Common myeloid progenitor, CD34-positive (primary cell): ENCODE measurements at places on chromosomes 2 and 18.

DNA sequence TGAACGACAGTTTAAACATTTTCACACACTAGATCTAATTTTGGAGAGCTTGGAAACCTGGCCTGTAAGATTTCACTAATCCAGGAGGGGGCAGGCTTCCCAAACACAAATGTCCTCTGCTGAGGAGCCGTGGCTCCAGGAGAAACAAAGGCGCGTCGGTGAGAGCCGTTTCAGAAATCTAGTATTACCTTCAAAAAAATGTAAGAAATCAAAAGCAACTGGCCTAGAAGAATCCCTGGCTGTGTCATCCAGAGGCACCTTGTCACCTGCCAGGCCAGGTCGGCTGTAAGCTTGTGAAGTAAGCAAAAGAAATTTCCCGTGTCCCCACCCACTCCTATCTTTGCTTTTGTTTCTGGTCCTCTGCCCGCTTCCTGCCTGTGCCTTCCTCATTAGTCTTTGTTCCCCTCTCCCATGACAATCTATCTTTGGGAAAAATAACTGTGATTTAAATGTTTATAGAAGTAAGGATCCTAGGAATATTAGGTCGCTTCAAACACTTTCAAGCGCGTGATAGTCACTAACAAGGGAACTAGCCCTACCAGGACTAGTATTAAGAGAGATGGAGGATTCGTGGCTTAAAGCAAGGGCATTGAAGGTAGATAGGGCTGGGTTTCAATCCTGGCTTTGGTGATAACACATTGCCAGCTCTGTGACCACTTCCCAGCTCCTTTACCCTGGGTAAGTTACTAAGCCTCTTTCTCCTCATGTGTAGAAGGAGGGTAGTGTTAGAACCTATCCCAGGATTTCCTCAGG lies 99.5 kb upstream of the STK39 start:
- H3K4me1 ChIP-seq = no peaks in the 10 kb centered on the region
- DNase-seq = peak; percentile 80
- no peak overlapping the region for H3K27ac ChIP-seq
- H3K27me3 ChIP-seq = no peaks in the 10 kb centered on the region
- H3K4me3 ChIP-seq = peak overlapping the region; percentile 67

GRCh38 chr2:131588152-131588873 lies 60.6 kb downstream of the CCDC74A start:
- H3K27me3 ChIP-seq = peaks cover 2% of the 10 kb centered on the region
- H3K27ac ChIP-seq = no peak overlapping the region
- no peak overlapping the region for H3K4me3 ChIP-seq
- no peaks in the 10 kb centered on the region for H3K36me3 ChIP-seq

- H3K4me1 ChIP-seq = no peaks in the 10 kb centered on the region
- H3K36me3 ChIP-seq = peaks cover 17% of the 10 kb centered on the region
- no peak overlapping the region for H3K27ac ChIP-seq
- no peak overlapping the region for H3K4me3 ChIP-seq
- no peak for DNase-seq
Observed at GRCh38 chr2:36886664-36887063, 79.7 kb downstream of the STRN start.

DNA sequence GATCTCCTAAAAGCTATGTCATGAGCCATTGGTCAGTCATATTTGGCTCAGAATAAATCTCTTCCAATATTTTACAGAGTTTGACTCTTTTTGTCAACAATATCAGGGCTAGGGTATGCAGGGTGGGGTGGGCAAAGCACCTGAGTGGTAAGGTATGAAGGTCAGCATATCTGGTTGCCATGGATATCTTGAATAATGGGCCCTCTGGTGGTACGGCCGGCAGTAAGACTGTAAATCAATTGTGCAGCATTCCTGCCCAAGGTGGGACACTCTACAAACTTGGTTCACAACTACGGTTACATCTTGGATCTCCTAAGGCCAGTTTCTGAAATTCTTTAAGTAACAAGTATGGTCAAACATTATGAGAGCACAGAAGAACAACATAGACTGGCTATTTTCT lies 119.6 kb downstream of the SPOPL start:
- H3K27ac ChIP-seq = no peak overlapping the region
- H3K36me3 ChIP-seq = no peaks in the 10 kb centered on the region
- no peaks in the 10 kb centered on the region for H3K27me3 ChIP-seq
- DNase-seq = no peak
- peaks cover 12% of the 10 kb centered on the region for H3K4me1 ChIP-seq

DNA sequence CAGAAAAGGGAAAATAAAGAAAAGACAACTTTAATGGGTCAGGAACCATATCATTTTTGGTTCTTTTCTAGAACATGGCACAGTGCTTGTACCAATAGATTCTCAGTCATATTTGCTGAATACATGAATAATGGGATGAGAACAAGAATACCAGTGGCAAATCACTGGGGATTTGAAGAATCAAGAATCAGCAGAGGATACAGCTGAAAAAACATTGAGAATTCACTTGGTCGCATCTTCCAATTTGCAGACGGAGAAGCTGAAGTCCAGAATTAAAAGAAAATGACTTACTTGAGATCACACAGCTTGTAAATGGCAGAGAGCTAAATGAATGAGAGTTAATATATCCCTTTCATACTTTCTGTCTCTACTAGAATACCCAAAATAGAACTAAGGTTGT lies 362.2 kb downstream of the RAD51AP2 start:
- no peak overlapping the region for H3K27ac ChIP-seq
- no peak for DNase-seq
- H3K4me1 ChIP-seq = peaks cover 3% of the 10 kb centered on the region
- no peaks in the 10 kb centered on the region for H3K36me3 ChIP-seq

- no peak overlapping the region for H3K27ac ChIP-seq
- H3K4me1 ChIP-seq = no peaks in the 10 kb centered on the region
- no peaks in the 10 kb centered on the region for H3K36me3 ChIP-seq
Observed at GRCh38 chr18:63603772-63604171, 16.6 kb downstream of the SERPINB13 start.

- DNase-seq = no peak
- H3K4me3 ChIP-seq = no peak overlapping the region
- H3K27me3 ChIP-seq = no peaks in the 10 kb centered on the region
- peaks cover 16% of the 10 kb centered on the region for H3K36me3 ChIP-seq
Observed at GRCh38 chr18:51044928-51045585, 15.0 kb downstream of the SMAD4 start.

GRCh38 chr2:58195662-58196061 lies 45.5 kb downstream of the FANCL start:
- no peak for DNase-seq
- no peaks in the 10 kb centered on the region for H3K4me1 ChIP-seq
- H3K36me3 ChIP-seq = peaks cover 19% of the 10 kb centered on the region
- H3K27me3 ChIP-seq = no peaks in the 10 kb centered on the region
- H3K27ac ChIP-seq = no peak overlapping the region
- no peak overlapping the region for H3K4me3 ChIP-seq

DNA sequence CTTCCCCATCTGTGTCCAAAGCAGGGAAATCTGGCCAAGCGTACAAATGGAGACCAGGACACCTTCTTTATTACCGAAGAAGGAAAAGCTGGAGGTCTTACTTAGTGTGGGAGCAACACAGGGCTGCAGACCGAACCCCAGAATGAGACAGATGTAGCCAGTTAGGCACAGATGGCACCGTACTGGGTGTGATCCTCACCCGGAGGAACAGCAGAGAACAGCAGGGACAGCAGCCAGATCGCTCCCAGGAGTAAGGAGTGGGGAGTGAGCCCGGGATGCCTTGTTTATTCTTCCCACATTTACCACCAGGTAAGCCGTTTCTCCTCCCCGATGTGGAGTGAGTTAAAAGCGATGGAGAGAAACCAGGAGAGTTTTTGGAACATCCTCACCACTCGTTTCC lies 150.7 kb upstream of the SPRED2 start:
- H3K36me3 ChIP-seq = no peaks in the 10 kb centered on the region
- no peaks in the 10 kb centered on the region for H3K4me1 ChIP-seq
- H3K27ac ChIP-seq = no peak overlapping the region
- H3K4me3 ChIP-seq = no peak overlapping the region
- no peaks in the 10 kb centered on the region for H3K27me3 ChIP-seq

DNA sequence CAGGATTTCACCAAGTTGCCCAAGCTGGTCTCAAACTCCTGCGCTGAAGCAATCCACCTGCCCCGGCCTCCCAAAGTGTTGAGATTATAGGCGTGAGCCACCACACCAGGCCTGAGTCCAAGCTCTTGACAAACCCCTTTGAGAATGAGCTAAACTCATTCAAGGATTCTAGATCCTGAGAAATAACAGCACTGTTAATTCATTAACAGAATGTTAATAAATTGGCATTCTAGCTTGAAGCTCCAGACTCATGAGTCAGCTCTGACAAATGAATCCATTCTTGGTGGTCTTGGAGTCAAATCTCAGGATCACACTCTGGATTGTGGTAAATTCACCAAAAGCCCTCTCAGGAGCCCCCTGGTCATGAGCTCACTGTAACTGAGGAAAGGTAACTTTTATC lies 1.8 kb downstream of the NARS1 start:
- no peaks in the 10 kb centered on the region for H3K27me3 ChIP-seq
- no peak overlapping the region for H3K4me3 ChIP-seq
- peaks cover 3% of the 10 kb centered on the region for H3K4me1 ChIP-seq
- peak overlapping the region; percentile 93 for H3K27ac ChIP-seq

- H3K27ac ChIP-seq = no peak overlapping the region
- H3K4me1 ChIP-seq = no peaks in the 10 kb centered on the region
- DNase-seq = no peak
- H3K36me3 ChIP-seq = no peaks in the 10 kb centered on the region
- no peaks in the 10 kb centered on the region for H3K27me3 ChIP-seq
- no peak overlapping the region for H3K4me3 ChIP-seq
Observed at GRCh38 chr2:147559070-147559725, 285.6 kb upstream of the ACVR2A start.

GRCh38 chr2:235850771-235851551 lies 317.2 kb downstream of the GBX2 start:
- no peaks in the 10 kb centered on the region for H3K4me1 ChIP-seq
- H3K36me3 ChIP-seq = no peaks in the 10 kb centered on the region
- H3K4me3 ChIP-seq = no peak overlapping the region
- H3K27ac ChIP-seq = no peak overlapping the region

GRCh38 chr18:32919799-32920198 lies 147.0 kb upstream of the KLHL14 start:
- no peak overlapping the region for H3K27ac ChIP-seq
- H3K27me3 ChIP-seq = peaks cover 11% of the 10 kb centered on the region
- H3K36me3 ChIP-seq = no peaks in the 10 kb centered on the region
- peak; percentile 79 for DNase-seq
- peaks cover 9% of the 10 kb centered on the region for H3K4me1 ChIP-seq
- no peak overlapping the region for H3K4me3 ChIP-seq

DNA sequence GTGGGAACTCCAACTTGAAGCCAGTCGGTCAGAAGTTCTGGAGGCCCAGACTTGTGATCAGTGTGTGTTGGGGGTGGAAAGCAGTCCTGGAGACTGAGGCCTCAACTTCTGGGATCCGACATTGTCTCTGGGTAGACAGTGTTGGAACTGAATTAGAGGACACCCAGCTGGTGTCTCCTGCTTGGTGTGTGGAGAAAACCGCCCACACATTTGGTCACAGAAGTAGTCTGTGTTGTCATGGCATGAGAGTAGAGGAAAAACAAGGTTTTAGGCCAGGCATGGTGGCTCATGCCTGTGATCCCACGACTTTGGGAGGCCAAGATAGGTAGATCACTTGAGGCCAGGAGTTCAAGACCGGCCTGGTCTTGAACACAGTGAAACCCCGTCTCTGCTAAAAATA lies 51.5 kb downstream of the PUM2 start:
- H3K36me3 ChIP-seq = peaks cover 17% of the 10 kb centered on the region
- no peak overlapping the region for H3K27ac ChIP-seq

DNA sequence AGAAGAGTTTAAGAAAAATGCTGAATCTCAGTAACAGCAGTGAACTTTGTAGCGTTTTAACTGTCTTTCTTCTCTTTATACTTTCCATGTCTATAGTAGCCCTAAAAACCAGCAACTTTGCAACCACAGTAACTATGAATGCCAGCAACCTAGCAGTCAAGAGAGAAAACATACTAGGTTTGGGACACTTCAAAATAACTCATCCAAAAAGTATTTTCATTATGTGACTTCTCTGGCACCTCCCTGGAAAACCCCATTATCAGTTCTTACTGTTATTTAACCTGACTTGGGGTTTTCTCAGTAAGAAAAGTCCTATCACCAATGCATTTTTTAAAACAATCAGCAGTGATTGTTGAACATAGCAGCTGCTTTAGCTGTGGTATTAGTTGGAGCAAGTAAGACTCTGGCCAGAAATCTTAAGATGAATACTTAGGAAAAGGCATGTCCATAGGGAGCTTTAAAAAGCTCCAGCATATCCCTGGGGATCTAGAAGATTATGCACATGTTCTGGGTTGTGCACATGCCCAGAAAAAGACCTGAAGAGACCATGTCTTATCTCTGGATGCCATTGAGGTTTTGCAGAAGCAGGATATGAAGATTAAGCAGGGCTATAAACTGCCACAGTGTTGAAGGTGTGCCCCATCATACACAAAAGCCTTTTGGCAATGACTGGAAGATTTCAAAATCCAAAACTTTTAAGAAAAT lies 411.3 kb downstream of the CMPK2 start:
- no peaks in the 10 kb centered on the region for H3K27me3 ChIP-seq
- no peak overlapping the region for H3K4me3 ChIP-seq
- no peaks in the 10 kb centered on the region for H3K4me1 ChIP-seq
- no peaks in the 10 kb centered on the region for H3K36me3 ChIP-seq
- no peak for DNase-seq

- H3K4me3 ChIP-seq = no peak overlapping the region
- H3K36me3 ChIP-seq = peaks cover 2% of the 10 kb centered on the region
- no peaks in the 10 kb centered on the region for H3K4me1 ChIP-seq
- H3K27me3 ChIP-seq = no peaks in the 10 kb centered on the region
- H3K27ac ChIP-seq = no peak overlapping the region
Observed at GRCh38 chr2:174125090-174125489, 123.2 kb downstream of the OLA1 start.

GRCh38 chr2:100953406-100954043 lies 48.6 kb upstream of the RPL31 start:
- H3K4me3 ChIP-seq = no peak overlapping the region

DNA sequence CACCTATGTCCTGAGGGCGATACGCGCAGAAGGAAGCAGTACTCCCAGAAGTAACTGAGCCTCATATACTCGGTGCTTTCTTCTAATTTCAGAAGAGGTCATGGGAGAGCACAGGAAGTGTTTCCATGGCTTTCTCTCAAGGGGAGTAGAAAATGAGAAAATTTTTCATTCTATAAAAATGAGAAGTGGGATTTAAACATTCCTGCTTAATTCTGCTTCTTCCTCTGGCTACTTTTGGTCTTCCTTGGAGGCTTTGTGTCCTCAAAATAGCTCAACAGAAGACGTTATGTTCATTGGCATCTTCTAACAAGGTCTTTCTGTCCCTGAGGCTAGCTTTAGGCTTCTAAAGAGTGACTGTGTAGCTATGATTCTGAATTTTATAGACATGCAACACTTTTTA lies 497.0 kb downstream of the TDRD15 start:
- no peaks in the 10 kb centered on the region for H3K27me3 ChIP-seq
- H3K4me3 ChIP-seq = no peak overlapping the region
- H3K4me1 ChIP-seq = no peaks in the 10 kb centered on the region
- no peaks in the 10 kb centered on the region for H3K36me3 ChIP-seq

- H3K27ac ChIP-seq = no peak overlapping the region
- peaks cover 3% of the 10 kb centered on the region for H3K4me1 ChIP-seq
- no peak for DNase-seq
- no peaks in the 10 kb centered on the region for H3K27me3 ChIP-seq
- H3K4me3 ChIP-seq = no peak overlapping the region
Observed at GRCh38 chr18:66676699-66677098, 72.8 kb upstream of the CDH19 start.
